ENCODE measurements at places on chromosomes 12 and 14. TPM values are rescaled to one million over a fixed set of nuclear protein-coding genes. Genes with fewer than 3 reads are reported as not detected.

The TAS2R7 gene
- total RNA-seq: not detected

The KCNJ8 gene
- 0.15 TPM for total RNA-seq

The ERH gene
- 428 TPM for total RNA-seq

The DPPA3 gene
- 2.0 TPM for total RNA-seq

The ANGEL1 gene
- total RNA-seq: 21.5 TPM
